GM12891 (cell line): ENCODE measurements at places on chromosomes 3 and 15.

GRCh38 chr15:47890397-47891150 is 173.3 kb downstream of the SEMA6D start:
- DNase-seq, result no peak

DNA sequence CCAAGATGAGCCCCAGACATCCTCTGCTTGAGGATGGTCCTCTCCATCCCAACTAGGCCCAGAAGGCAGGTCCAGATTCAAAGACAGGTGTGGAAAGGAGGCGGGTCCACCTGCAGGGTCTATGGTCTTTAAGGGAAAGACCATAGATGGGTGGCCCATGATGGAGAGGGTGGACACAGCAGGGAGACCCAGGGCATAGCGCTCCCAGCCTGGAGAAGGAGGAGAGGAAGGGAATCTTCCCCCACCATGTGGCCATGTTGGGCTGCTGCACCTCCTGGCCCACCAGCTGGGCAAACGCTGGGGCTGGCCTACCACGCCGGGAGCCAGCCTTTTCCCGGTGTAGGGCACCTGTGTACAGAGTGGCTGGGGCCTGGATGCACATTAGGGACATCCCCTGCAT is 265.2 kb upstream of the TLE3 start:
- DNase-seq, result no peak

DNA sequence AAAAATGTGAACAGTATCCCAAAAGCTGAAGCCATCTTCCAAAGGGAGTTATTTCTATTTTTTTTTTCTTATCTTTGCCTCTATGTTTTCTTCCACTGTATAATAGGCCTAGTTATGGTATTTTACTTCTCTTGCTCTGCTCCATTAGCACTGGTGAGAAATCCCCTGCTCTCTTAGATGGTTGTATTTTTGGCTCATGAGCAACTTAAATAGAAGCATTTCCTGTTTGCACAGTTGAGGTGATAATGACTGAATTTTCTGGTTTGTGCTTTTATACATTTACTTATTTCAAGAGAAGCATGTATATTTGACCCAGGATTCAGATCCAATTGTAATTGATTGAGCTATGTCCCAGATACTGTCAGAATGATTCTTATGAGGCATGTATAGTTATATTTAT is 61.6 kb upstream of the CD200R1L start:
- no peak for DNase-seq

DNA sequence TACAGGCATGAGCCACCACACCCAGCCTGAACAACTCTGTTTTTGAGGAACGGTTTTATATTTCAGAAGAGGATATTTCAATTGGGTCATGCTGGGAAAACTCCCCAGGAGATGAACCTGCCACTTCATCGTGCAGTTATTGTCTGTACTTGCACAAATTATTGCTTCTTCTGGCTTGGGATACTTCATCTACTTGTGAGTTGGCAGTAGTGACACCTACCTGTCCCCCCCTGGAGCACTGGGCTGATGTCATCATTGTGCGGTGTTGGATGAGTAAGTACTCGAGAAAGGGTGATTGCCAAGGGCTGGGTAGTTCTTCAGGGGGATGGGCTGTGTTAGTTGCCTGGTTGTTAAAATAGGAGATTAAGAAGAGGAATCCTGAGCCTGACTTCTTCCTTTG is 85.1 kb upstream of the SAMMSON start:
- no peak for DNase-seq

- DNase-seq, result no peak
Measured at GRCh38 chr15:46166750-46167149, 531.9 kb downstream of the SQOR start.
